Right lobe of liver (tissue), 6 donors: ENCODE measurements at places on chromosomes 3 and 15. TPM values are rescaled to one million over a fixed set of nuclear protein-coding genes. Genes with fewer than 3 reads are reported as not detected.

- H3K27ac ChIP-seq: no peak overlapping the region
- no peaks in the 10 kb centered on the region for H3K4me1 ChIP-seq
- H3K27me3 ChIP-seq: no peaks in the 10 kb centered on the region
- H3K4me3 ChIP-seq: no peak overlapping the region
Measured at GRCh38 chr3:123397050-123397590, 51.8 kb downstream of the ADCY5 start.

DNA sequence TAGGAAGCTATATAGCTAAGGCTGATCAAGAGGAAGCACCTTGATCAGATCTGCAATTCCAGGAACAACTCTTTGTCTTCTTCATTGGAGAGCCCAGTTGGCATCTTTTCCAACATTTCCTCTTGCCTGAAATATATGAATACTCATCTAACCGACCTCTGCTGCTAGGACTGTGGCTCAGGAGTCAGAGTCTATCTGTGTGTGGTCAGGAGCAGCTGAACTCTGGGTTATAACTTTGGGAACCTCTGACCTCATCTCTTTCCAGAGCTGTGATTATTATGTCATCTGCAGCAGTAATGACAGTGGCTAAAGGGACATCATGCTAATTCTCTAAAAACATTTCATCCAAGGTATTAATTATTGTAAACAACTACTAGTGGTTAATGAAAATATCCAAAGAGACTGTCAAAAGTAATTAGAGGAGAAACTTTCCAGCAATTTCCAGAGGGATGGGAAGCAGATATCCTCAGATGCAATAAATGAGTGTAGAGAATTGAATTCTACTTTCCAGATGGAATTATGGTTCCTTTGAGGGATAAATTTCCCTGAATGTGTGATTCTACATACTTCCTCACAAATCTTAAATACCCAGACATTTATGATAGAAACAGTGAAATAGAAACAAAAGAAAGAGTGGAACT lies 11.5 kb upstream of the SPINK8 start:
- no peaks in the 10 kb centered on the region for H3K4me1 ChIP-seq
- no peak for DNase-seq
- no peaks in the 10 kb centered on the region for H3K27me3 ChIP-seq
- H3K36me3 ChIP-seq: no peaks in the 10 kb centered on the region
- no peak overlapping the region for H3K4me3 ChIP-seq
- H3K27ac ChIP-seq: no peak overlapping the region

DNA sequence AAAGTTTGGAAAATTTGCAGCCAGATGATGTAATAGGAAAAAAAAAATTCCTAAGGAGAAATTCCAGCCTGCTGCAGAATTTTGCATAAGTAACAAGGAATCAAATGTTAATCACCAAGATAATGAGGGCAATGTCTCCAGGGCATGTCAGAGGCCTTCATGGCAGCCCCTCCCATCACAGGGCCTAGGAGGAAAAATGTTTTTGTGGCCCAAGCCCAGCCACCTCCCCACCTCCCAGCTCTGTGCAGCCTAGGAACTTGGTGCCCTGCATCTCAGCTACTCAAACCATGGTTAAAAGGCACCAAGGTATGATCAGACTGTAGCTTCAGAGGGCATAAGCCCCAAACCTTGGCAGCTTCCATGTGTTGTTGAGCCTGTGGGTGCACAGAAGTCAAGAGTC lies 704.7 kb upstream of the ROBO1 start:
- H3K27me3 ChIP-seq: no peaks in the 10 kb centered on the region
- no peak overlapping the region for H3K4me3 ChIP-seq
- DNase-seq: no peak
- H3K4me1 ChIP-seq: no peaks in the 10 kb centered on the region

Gene SLC28A1
- total RNA-seq: 33.2 TPM

- H3K4me3 ChIP-seq: no peak overlapping the region
- no peaks in the 10 kb centered on the region for H3K4me1 ChIP-seq
- H3K27me3 ChIP-seq: no peaks in the 10 kb centered on the region
- H3K36me3 ChIP-seq: no peaks in the 10 kb centered on the region
- no peak for DNase-seq
- H3K27ac ChIP-seq: no peak overlapping the region
Measured at GRCh38 chr3:132543011-132543739, 53.9 kb upstream of the ACKR4 start.

GRCh38 chr3:150450916-150451315 lies 42.8 kb downstream of the TSC22D2 start:
- H3K27me3 ChIP-seq: no peaks in the 10 kb centered on the region
- no peaks in the 10 kb centered on the region for H3K36me3 ChIP-seq
- peaks cover 10% of the 10 kb centered on the region for H3K4me1 ChIP-seq
- no peak overlapping the region for H3K27ac ChIP-seq

Gene FAM219B
- 14.7 TPM for total RNA-seq

GRCh38 chr3:150252462-150252861 lies 155.6 kb upstream of the TSC22D2 start:
- no peaks in the 10 kb centered on the region for H3K27me3 ChIP-seq
- no peaks in the 10 kb centered on the region for H3K36me3 ChIP-seq
- H3K27ac ChIP-seq: peak overlapping the region; percentile 91
- peak overlapping the region; percentile 38 for H3K4me3 ChIP-seq

Gene TERC
- total RNA-seq: 119 TPM

DNA sequence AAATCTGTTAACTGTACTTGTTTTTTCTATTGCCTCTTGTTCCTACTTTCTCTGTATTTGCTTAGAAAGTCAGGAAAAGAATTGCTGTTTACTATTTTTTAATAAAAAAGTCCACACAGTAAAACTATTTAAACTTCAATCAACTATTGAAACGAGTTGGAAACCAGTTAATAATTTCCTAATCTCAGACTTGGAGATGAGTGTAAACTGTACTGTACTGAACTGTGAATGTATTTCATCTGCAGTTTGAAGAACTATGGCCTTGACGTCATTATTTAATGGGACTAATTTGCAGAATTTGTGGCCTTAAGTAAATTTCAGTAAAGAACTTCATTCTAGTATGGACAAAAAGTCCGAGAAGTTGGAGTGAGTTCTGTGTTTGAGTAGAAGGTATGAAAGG lies 89.1 kb downstream of the LRRC28 start:
- H3K4me3 ChIP-seq: no peak overlapping the region
- H3K4me1 ChIP-seq: peaks cover 8% of the 10 kb centered on the region
- no peaks in the 10 kb centered on the region for H3K27me3 ChIP-seq
- H3K27ac ChIP-seq: no peak overlapping the region
- no peak for DNase-seq

- no peak overlapping the region for H3K4me3 ChIP-seq
- no peaks in the 10 kb centered on the region for H3K4me1 ChIP-seq
- H3K27me3 ChIP-seq: no peaks in the 10 kb centered on the region
- H3K27ac ChIP-seq: no peak overlapping the region
- DNase-seq: no peak
Measured at GRCh38 chr15:98827217-98827616, 178.9 kb downstream of the IGF1R start.

Gene PDE12
- 13.9 TPM for total RNA-seq
